Activated naive CD8-positive, alpha-beta T cell treated with anti-CD3 and anti-CD28 coated beads, Interleukin-2, amount 10 ng/mL, durations not matched to agents 7 days and 5 days (primary cell): ENCODE measurements at places on chromosomes 11 and 22. TPM values are rescaled to one million over a fixed set of nuclear protein-coding genes. Genes with fewer than 3 reads are reported as not detected.

The SMC1B gene
- total RNA-seq: 2.4 TPM

The SLC15A3 gene
- total RNA-seq: 7.2 TPM

The ARHGEF12 gene
- total RNA-seq: 15.8 TPM

DNA sequence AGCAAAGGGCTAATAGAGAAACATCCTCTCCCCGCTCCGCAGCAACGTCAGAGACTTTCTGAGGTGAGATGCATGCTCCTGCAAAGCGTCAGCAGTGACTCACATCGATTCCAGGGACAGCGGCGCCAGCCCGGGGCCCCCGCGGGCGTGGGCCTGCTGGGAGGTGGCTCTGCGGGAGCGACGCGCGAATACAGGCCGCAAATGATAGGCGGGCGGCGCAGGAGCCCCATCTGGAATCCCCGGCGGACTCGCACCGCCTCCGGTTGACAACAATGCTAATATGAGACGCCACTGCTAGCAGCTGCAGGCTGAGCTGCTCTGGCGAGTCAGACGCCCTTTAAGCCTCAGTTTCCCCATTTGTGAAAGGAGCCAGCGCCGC, 557 bp downstream of the RANGAP1 start:
- H3K36me3 ChIP-seq: peaks cover 17% of the 10 kb centered on the region
- H3K4me3 ChIP-seq: peak overlapping the region; percentile 95
- peak overlapping the region; percentile 96 for H3K27ac ChIP-seq
- DNase-seq: peak; percentile 80
